ENCODE measurements at places on chromosomes 2 and 18. TPM values are rescaled to one million over a fixed set of nuclear protein-coding genes. Genes with fewer than 3 reads are reported as not detected.

Gene LDLRAD4
- polyA plus RNA-seq: 5.1 TPM

Gene RIT2
- not detected for polyA plus RNA-seq

Gene IL1F10
- polyA plus RNA-seq: not detected

Gene ABCG8
- polyA plus RNA-seq: not detected

Gene HOXD8
- not detected for polyA plus RNA-seq

Gene MOGAT1
- polyA plus RNA-seq: not detected

Gene HOXD10
- not detected for polyA plus RNA-seq

Gene C2orf81
- 5.6 TPM for polyA plus RNA-seq

Gene CENPA
- not detected for polyA plus RNA-seq

Gene G6PC2
- polyA plus RNA-seq: not detected

Gene ZCCHC2
- polyA plus RNA-seq: 2.9 TPM

Gene SEPTIN10
- 0.71 TPM for polyA plus RNA-seq

Gene MYO1B
- polyA plus RNA-seq: 2.0 TPM

Gene BMP10
- polyA plus RNA-seq: not detected

Gene ANKRD30B
- polyA plus RNA-seq: not detected

Gene MAPK4
- not detected for polyA plus RNA-seq

Gene SUCLG1
- 69.7 TPM for polyA plus RNA-seq

Gene EVX2
- not detected for polyA plus RNA-seq

Gene FEV
- not detected for polyA plus RNA-seq

Gene STON1
- 0.06 TPM for polyA plus RNA-seq

Gene MAB21L4
- polyA plus RNA-seq: not detected

Gene DSG1
- polyA plus RNA-seq: not detected

Gene MERTK
- 0.33 TPM for polyA plus RNA-seq

Gene WIPF1
- 120 TPM for polyA plus RNA-seq

Gene ZNF513
- polyA plus RNA-seq: 4.8 TPM

Gene CDKL4
- polyA plus RNA-seq: not detected

Gene GBX2
- not detected for polyA plus RNA-seq

Gene IKZF2
- 0.09 TPM for polyA plus RNA-seq

Measured in IgD-negative memory B cell (primary cell).